ENCODE measurements at places on chromosomes 4 and X.
A peak's percentile ranks its signal among the peaks of the same experiment; 100 is the strongest.

DNA sequence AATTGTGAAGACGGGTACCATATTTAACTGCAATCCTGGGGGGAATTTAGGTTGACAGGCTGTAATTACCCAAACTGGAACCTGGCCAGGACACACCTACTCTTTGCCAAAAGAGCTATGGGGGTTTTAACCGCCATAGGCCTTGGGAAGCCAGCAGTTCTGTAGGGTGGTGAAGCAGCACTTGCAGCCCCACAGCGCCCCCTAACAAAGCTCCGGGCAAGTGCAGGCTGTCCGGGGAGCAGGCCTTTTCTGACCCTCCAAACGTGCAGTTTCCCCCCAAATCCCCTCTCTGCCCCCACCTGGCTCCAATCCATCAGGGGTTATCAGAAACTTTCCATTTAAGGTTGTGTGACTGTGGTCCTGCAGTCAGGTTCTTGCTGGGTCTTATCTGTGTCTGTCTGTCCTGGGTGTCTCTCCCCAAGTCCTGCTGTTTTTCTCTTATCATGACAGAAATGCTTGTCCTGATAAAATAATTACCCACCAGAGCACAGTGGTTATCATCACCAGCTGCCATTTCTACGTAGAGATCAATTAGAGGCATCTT is 350.9 kb downstream of the MID1IP1 start:
- DNase-seq = peak; percentile 76

DNA sequence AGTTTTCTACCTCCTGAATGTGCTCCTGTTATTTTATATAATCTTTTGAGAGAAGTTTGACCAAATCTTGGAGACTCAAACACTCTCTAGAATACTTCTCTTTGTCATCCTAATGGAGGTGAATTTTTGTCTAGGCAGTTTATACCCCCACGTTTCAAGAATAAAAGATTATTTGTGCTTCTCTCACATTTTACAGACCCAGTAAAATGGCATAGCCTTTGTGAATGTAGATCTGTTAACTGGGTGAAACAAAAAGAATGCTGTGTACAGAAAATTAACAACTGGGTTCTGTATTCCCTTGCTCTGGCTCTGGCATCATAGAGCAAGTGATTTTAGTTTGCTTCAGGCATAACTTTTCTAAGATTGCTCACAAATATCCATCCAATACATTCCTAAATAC is 26.1 kb downstream of the GASK1B start:
- DNase-seq = no peak

- DNase-seq = no peak
Measured at GRCh38 chrX:139058831-139059495, 347.4 kb upstream of the FGF13 start.

- DNase-seq = no peak
Measured at GRCh38 chr4:183200453-183200852, 101.4 kb downstream of the WWC2 start.

DNA sequence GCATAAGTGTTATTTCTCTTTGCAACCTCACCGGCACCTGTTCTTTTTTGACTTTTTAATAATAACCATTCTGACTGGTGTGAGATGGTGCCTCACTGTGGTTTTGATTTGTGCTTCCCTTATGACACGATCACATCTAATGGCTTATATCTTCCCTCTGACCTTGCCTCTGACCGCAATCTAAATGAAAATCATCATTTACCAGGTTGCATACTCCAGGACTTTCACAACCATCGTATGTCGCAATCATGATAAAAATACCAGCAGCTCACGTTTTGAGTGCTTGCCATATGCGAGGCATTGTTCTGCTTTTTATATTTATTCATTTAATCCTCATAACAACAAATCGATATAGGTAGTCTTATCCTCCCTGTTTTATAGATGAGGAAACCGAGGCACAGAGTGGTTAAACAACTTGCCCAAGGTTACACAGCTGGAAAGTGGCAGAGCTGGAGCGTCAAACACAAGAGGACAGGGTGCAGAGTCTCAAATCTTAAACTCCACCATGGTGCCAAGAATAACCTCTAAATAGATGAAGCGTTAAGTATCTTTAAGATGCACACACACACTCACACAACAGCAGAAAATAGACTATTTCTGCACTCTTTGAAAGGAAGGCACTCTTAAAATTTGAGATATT is 102.2 kb downstream of the SEL1L3 start:
- no peak for DNase-seq

Measured in H9 (cell line).